Chondrocyte (in vitro differentiated cells): ENCODE measurements at places on chromosomes 2 and 18. TPM values are rescaled to one million over a fixed set of nuclear protein-coding genes. Genes with fewer than 3 reads are reported as not detected.

GRCh38 chr2:153891051-153891450 lies 19.3 kb downstream of the GALNT13 start:
- no peak overlapping the region for H3K27ac ChIP-seq
- no peaks in the 10 kb centered on the region for H3K36me3 ChIP-seq
- H3K4me3 ChIP-seq: no peak overlapping the region

The TET3 gene
- total RNA-seq: 13.1 to 32.2 TPM (median 31.8 TPM) in 3 replicates

GRCh38 chr18:12021077-12021476 lies 39.8 kb downstream of the IMPA2 start:
- no peak for DNase-seq
- H3K4me3 ChIP-seq: no peak overlapping the region
- peaks cover 10% of the 10 kb centered on the region for H3K36me3 ChIP-seq
- H3K27ac ChIP-seq: no peak overlapping the region
- H3K27me3 ChIP-seq: no peaks in the 10 kb centered on the region

DNA sequence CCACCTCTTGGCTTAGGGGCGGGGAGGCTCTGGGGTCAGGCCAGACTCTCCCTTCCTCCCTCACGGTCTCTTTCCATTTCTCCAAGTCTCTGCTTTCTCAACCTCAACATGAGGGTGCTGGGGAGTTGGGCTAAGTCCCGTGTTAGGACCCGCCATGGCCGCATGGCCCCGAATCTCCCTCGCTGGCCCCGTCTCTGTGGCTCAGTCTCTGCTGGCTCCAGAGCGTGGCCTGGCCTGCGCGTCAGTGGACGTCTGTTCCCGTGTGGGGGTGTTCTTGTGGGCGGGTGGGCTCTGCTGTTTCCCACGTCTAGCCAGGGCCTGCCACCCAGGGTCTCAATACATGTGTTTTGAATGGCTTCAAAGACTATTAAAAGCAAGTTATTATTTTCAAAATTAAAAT lies 12.4 kb downstream of the ALLC start:
- peaks cover 18% of the 10 kb centered on the region for H3K27me3 ChIP-seq
- no peaks in the 10 kb centered on the region for H3K4me1 ChIP-seq
- H3K27ac ChIP-seq: no peak overlapping the region
- H3K4me3 ChIP-seq: no peak overlapping the region
- H3K36me3 ChIP-seq: no peaks in the 10 kb centered on the region

- no peak for DNase-seq
- H3K27ac ChIP-seq: no peak overlapping the region
Measured at GRCh38 chr2:170582313-170582712, 132.8 kb upstream of the SP5 start.

The STAT1 gene
- 71.5 to 143 TPM (median 140 TPM) in 3 replicates for total RNA-seq

- H3K27ac ChIP-seq: peak overlapping the region; percentile 27
- no peaks in the 10 kb centered on the region for H3K36me3 ChIP-seq
- H3K27me3 ChIP-seq: no peaks in the 10 kb centered on the region
- H3K4me1 ChIP-seq: peaks cover 30% of the 10 kb centered on the region
- H3K4me3 ChIP-seq: no peak overlapping the region
Measured at GRCh38 chr2:142874293-142874814, 3.1 kb upstream of the KYNU start.

The ANKRD44 gene
- total RNA-seq: 21.4 to 45.8 TPM (median 26.1 TPM) in 3 replicates

DNA sequence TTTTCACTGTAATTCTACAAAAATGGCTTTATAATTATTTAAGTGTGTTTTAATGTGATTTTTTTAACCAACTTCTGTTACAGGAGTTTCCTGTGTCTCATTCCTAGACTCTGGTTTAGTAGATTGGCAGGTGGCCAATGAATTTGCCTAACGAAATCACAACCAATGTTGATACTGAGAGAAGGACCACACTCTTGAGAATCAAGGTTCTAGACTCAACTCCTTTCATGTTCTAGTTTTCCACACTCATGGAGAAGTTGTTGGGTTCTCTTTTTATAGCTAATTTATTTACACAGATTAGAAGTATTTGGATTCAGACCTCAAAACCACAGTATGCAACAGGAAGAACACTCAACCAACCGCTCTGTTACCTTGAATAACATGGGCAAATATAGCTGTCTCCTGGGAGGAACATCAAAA lies 22.6 kb upstream of the USP34 start:
- H3K4me1 ChIP-seq: peaks cover 11% of the 10 kb centered on the region
- no peak overlapping the region for H3K4me3 ChIP-seq
- H3K27ac ChIP-seq: peak overlapping the region; percentile 51
- no peak for DNase-seq
- peaks cover 34% of the 10 kb centered on the region for H3K36me3 ChIP-seq

GRCh38 chr2:58377181-58377580 lies 136.1 kb upstream of the FANCL start:
- H3K27ac ChIP-seq: no peak overlapping the region
- no peaks in the 10 kb centered on the region for H3K4me1 ChIP-seq
- H3K27me3 ChIP-seq: peaks cover 1% of the 10 kb centered on the region
- no peak for DNase-seq
- H3K36me3 ChIP-seq: no peaks in the 10 kb centered on the region

The RESP18 gene
- not detected in 3 replicates for total RNA-seq

- H3K4me1 ChIP-seq: peaks cover 28% of the 10 kb centered on the region
- no peak overlapping the region for H3K4me3 ChIP-seq
- no peak for DNase-seq
- no peaks in the 10 kb centered on the region for H3K27me3 ChIP-seq
- no peak overlapping the region for H3K27ac ChIP-seq
Measured at GRCh38 chr18:61402726-61403125, 69.5 kb downstream of the CDH20 start.

DNA sequence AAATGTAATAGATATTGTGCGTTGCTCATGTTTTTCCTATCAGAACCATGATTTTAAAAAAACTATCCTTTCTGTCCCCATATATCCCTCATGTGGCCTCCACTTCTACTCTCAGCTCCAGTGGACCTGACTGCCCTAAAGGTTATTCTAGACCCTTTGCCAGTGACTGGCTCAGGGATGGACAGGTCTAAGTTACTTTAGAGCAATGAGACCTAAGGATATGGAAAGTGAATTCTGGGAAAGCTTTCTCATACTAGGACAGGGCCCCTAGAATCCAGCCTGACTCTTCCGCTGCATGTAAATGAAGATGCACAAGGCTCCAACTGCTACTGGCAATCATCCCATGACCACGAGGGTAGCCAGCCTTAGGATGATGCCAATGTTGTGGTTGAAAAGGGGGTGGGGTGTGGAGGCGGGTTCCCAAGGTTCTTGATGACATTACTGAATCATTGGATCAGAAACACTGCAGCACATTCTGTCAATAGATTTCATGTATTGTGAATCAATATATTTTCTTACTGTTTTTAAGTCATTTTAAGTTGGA lies 21.3 kb downstream of the C2orf69 start:
- no peak for DNase-seq
- H3K36me3 ChIP-seq: peaks cover 11% of the 10 kb centered on the region
- no peaks in the 10 kb centered on the region for H3K27me3 ChIP-seq
- H3K27ac ChIP-seq: no peak overlapping the region
- no peak overlapping the region for H3K4me3 ChIP-seq

The HS1BP3 gene
- total RNA-seq: 24.6 to 33.8 TPM (median 33.2 TPM) in 3 replicates

DNA sequence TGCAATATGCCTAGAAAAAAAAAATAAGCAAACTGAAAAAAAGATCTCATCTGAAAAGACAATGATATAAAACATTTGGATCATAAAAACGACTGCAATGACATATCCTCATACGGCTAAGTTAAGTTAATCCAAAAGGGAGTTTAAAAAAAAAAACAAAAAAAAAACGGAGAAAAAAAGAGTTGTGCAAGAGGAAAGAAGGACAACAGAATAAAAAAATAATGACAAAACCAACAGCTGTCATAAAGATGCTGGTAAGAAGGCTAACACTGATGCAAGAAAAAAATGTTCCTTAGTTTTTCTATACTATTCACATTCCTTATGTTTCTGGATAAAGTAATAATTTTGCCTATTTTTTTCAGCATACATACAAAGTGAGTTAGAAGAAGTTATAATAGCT lies 192.5 kb downstream of the SRBD1 start:
- no peak for DNase-seq
- peaks cover 22% of the 10 kb centered on the region for H3K4me1 ChIP-seq

The CDK15 gene
- total RNA-seq: 3.6 to 5.9 TPM (median 4.6 TPM) in 3 replicates

The AQP12B gene
- total RNA-seq: not detected in 3 replicates

- peaks cover 10% of the 10 kb centered on the region for H3K27me3 ChIP-seq
- H3K36me3 ChIP-seq: no peaks in the 10 kb centered on the region
- H3K4me1 ChIP-seq: peaks cover 26% of the 10 kb centered on the region
- DNase-seq: no peak
Measured at GRCh38 chr2:38438883-38439612, 62.0 kb upstream of the ATL2 start.

GRCh38 chr2:174595116-174595809 lies 2.3 kb downstream of the WIPF1 start:
- H3K27ac ChIP-seq: peak overlapping the region; percentile 66
- no peaks in the 10 kb centered on the region for H3K36me3 ChIP-seq
- no peak for DNase-seq
- H3K27me3 ChIP-seq: no peaks in the 10 kb centered on the region
- H3K4me3 ChIP-seq: no peak overlapping the region

DNA sequence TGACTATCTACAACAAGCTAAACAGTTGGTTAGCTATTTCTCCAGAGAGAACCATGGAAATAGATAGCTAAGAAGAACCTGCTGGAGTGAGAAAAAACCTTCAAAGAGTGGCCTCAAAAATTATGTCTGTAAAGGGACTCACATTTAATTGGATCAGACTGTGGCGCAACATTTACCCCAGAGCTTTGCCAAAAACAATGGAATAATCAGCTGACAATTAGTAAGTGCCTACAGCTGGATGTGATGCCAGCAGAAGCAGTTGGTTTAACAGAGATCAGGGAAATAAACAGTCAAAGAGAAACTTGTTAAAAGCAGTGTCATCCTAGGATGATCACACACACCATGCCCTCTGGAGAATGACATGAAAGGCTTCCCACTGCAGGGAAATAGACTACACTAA lies 310.7 kb downstream of the CLIP4 start:
- H3K4me1 ChIP-seq: peaks cover 9% of the 10 kb centered on the region
- no peak overlapping the region for H3K4me3 ChIP-seq
- H3K36me3 ChIP-seq: no peaks in the 10 kb centered on the region
- no peak for DNase-seq

DNA sequence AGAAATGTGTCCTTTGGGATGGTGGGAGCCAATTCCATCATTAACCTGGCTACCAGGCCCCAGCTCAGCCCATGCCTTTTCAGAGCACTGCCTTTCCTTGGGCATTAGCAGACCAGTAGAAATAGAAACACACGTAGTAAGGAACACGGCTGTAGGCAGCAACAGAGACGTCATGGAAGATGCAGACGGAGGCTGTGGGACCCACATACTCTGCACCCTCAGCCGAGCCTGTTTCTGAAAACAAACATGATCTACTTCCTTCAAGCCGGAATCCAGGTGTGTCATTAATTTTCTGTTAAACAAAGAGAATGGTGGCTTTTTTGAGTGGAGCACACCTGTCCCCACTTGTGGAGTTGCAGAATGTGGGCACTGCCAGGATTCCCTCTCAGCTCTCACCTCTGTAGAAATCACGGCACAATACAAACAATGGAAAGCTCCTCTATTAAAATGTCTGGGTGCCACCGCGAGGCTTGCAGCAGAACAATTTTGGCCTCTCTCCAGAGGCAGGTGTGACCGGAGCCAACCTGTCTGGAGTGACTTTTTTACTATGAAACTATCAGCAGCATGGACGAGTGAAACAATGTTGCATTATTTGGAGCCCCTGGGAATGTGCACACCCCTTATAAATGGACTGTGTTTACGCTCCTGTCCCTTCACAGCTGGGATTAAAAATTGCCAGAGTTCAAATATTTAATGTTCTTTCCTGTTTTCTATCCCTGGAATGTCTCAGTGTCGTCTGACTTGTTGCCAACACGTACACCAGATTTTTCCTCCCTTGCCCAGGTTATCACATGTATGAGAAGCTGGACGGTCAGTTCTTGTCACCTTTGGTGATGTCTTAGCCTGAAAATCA lies 31.7 kb downstream of the SPP2 start:
- no peak overlapping the region for H3K4me3 ChIP-seq
- H3K27me3 ChIP-seq: peaks cover 19% of the 10 kb centered on the region

DNA sequence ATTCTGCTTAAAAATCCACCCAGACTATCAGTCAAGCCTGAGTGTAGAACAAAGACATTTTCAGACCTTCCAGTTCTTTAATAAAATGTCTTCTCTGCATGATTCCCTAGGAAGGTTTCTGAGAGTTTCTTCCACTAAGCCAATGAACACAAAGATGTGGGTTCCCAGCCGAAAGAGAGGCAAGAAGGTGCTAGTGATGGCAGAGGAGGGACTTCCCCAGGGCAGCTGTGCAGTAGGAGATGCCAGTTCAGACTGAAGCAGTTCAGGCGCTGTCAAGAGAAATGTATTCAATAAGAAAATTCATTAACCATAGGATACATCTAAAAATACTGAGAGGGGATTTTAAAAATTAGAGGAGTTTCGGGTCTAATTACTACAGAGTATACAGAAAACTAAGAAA lies 83.3 kb downstream of the RND3 start:
- DNase-seq: no peak
- no peaks in the 10 kb centered on the region for H3K27me3 ChIP-seq
- no peaks in the 10 kb centered on the region for H3K36me3 ChIP-seq
- H3K4me3 ChIP-seq: no peak overlapping the region

- no peak overlapping the region for H3K27ac ChIP-seq
- H3K36me3 ChIP-seq: no peaks in the 10 kb centered on the region
- H3K4me3 ChIP-seq: no peak overlapping the region
- H3K27me3 ChIP-seq: no peaks in the 10 kb centered on the region
- DNase-seq: no peak
Measured at GRCh38 chr2:128341621-128342020, 23.0 kb upstream of the HS6ST1 start.

The AGBL5 gene
- 14.0 to 31.8 TPM (median 16.3 TPM) in 3 replicates for total RNA-seq

The SCRN3 gene
- 23.7 to 35.8 TPM (median 26.7 TPM) in 3 replicates for total RNA-seq

The MAP3K19 gene
- total RNA-seq: not detected in 3 replicates

- H3K27ac ChIP-seq: peak overlapping the region; percentile 99
- H3K4me3 ChIP-seq: peak overlapping the region; percentile 99
- H3K4me1 ChIP-seq: peaks cover 22% of the 10 kb centered on the region
- H3K27me3 ChIP-seq: no peaks in the 10 kb centered on the region
- H3K36me3 ChIP-seq: no peaks in the 10 kb centered on the region
Measured at GRCh38 chr2:196927376-196928225, 1.1 kb upstream of the PGAP1 start.

DNA sequence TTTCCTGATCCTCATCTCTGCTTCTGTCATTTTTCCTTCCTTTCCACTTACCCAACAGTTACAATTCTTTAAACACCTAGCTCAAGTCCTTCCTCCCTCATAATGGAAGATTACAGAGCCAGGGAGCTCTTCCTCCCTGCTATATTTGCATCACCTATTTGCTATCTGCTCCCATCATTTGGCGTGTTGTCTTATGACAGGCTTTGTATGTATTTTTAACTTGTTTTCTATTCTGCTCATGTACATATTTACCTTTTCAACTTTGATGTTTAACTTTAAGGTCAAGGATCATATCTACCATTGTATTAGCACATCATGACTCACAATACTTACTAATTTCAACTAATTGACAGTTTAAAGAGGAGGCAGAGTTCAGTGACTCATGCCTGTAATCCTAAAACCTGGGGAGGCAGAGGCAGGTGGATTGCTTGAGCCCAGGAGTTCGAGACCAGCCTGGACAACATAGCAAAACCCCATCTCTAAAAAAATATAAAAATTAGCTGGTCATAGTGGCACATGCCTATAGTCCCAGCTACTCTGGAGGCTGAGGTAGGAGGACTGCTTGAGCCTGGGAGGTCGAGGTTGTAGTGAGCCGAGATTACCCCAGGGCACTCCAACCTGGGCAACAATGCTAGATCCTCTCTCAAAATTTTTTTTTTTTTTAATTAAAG lies 308.0 kb upstream of the STON1 start:
- no peak for DNase-seq
- H3K27me3 ChIP-seq: peaks cover 5% of the 10 kb centered on the region
- H3K4me3 ChIP-seq: no peak overlapping the region
- H3K27ac ChIP-seq: no peak overlapping the region
- H3K4me1 ChIP-seq: no peaks in the 10 kb centered on the region
